ENCODE measurements at places on chromosomes 2 and 18.

- DNase-seq, result peak; percentile 36
These were observed 32.8 kb upstream of the B3GNT7 start for GRCh38 chr2:231362555-231363184.

- DNase-seq, result no peak
These were observed 15.8 kb downstream of the PTPN18 start for GRCh38 chr2:130371723-130372054.

DNA sequence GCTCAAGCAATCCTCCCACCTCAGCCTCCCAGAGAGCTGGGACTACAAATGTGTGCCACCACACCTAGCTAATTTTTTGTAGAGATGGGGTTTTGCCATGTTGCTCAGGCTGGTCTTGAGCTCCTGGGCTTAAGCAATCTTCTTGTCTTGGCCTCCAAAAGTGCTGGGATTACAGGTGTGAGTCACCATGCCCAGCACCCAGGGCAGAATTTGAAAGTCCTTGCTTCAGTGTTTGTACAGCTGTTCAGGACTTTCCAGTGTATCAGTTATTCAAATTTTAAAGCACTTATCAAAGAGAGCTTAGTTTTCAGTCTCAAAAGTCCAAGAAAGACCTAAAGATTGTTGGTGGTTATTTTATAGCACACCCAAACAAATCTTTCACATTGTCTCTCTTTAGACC, 43.6 kb upstream of the VPS54 start:
- DNase-seq, result no peak

DNA sequence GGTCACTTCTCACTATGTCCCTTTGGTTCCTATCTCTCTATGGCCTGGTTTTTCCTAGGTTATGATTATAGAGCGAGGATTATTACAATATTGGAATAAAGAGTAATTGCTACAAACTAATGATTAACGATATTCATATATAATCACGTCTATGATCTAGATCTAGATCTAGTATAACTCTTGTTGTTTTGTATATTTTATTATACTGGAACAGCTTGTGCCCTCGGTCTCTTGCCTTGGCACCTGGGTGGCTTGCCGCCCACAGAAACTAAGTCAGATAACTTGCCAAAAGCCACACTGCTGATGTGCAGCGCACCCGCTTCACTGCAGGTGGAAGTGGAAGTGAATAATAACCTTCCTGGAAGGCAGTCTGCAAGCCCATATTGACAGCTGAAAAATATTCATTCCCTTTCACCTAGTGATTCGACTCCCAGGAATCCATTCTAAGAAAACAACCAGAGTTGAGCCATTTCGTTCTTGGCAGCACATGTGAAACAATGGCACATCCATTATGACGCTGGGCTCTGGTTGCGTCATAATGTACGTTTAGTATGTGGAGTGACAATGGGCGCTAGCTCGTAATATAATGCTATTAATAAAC, 725 bp upstream of the ANKRD53 start:
- DNase-seq, result no peak

GRCh38 chr18:45518311-45519155, 96.7 kb upstream of the SLC14A2 start:
- DNase-seq, result no peak

- DNase-seq, result no peak
These were observed 6.9 kb downstream of the OTX1 start for GRCh38 chr2:63057249-63058143.

DNA sequence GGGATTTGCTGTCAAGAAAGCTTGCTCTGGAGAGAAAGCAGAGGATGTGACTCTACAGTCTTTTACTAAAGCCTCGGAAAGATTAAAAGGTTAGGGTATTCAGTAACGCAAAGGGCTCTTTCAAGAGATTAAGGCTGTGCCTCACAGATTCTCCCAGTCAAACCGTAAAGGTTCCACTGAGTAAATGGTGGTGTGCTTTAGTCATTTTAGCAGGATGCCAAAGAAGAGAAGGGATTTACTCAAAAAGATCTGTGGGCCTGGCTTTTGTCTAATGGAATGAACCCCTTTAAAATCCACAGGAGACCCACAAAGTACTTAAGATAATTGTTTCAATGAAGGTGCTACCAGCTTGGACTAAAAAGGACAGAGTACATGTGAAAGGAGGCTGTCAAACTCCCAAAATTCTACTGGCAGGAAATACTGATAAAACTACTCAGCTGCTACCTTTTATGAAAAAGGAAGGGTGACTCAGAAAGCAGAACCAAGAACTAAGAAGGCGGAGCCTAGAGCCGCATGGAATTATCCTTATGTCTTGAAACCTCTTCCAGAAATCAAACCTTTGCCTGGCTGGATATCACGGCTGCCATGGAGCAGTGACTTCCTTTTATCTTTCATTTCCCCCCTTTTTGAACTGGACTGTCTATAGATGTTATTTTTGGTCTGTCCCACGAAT, 670.2 kb upstream of the ZEB2 start:
- DNase-seq, result no peak

GRCh38 chr2:200077838-200078237, 122.5 kb downstream of the MAIP1 start:
- no peak for DNase-seq

DNA sequence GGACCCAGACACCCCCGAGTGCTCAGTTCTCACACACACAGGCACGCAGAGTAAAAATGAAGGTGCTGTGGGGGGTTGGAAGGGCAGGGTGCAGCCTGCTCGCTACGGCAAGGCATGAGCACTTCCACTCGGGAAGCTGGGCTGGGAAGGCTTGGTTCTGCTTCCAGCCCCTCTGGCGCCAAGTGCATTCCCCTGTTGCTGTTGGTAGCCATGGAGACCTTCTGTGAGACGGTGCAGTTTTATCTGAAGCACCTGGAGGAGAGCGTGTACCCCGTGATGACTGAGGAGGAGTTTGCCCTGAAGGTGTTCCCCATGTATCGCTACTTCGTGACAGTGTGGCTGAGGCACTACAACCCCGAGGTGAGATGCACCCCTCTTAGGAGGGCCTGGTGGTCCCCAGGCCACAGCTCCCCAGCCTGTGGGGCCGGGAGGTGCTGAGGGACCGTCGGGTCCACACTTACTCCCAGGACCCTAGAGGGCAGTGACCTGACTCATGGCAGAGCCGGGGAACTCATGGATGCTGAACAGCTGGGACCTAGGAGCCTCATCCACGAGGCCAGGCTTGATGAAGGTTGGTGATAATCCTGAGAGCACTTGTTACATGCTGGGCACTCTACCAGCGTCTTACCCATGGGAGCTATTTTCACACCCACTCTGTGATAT, 15.5 kb downstream of the MROH2A start:
- no peak for DNase-seq

DNA sequence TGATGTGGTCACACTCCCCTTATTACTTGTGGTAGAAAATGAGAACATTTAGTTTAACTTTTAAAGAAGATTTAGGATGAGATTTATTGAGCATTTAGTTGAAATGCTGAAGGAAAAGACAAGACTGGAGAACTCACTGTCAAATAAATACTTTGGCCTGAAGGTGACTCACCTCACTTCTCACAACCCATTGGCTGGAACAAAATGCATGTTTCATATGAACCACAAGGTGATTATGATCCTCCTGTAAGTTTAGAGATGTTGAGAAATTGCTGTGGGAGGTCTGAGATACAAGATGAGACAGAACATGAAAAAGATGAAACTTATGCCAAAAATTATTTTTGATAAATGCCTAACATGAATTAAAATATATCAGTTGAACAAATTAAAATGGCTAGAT, 1004.5 kb downstream of the SOCS6 start:
- DNase-seq, result no peak

DNA sequence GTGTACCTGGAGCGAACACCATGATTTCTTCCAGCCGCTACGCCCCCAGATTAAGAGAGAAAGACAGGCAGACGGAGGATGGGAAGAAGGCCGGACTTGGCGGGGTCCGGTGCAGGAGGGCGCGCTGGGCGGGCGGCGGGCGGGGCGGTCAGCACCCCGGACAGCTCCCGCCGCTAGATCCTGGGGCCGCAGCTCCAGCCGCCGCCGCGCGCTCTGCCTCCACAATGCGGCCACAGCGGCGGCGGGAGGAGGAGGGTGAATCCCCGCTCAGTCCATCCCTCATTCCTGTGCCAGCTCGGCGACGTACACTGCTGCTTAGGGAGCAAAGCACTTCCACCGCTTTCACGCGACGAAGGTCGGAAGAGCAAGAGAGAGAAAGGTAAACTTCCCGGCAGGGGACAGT, at the start of gene AKAIN1:
Gene AKAIN1, minus strand, starts transcription at position 226 of the 403 bp plus-strand sequence. Its CDS starts 204 bp downstream, at position 22.
- DNase-seq, result no peak

DNA sequence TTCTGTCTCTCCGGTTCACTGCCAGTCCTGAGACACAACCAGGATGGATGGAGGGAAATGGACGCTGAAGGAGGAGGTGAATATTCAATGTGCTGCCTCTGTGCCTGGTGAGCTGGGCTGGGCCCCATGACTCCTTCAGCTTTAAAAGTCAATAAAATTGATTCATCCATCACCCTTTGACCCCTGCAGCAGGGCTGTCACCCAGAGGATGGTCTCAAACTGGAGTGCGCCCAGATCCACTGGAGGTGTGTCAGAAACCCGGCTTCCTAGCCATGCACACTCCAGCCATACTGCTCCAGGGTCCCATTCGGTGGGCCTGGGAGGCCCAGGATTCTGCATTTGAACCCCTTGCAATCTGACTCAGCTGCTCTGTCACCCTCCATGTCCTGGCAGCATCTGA, 94.1 kb upstream of the BOD1L2 start:
- DNase-seq, result no peak

- no peak for DNase-seq
These were observed 74.1 kb downstream of the COL4A3 start for GRCh38 chr2:227238238-227239237.

DNA sequence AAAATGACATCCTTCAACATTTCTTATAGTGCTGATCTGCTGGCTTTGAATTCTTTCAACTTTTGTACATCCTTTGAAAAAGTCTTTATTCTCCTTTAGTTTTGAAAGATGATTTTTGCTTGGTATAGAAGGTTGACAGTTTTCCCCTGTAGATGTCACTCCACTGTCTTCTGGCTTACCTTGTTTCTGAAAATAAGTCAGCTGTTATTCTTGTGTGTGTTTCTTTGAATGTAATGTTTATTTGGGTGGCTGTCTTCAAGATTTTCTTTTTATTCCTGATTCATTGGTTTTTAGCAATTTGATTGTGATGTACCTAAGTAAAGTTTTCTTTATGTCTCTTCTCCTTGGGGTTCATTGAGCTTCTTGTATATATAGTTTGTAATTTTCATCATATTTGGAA, 47.6 kb downstream of the ACTR3 start:
- no peak for DNase-seq

- DNase-seq, result no peak
These were observed 191.0 kb downstream of the C1D start for GRCh38 chr2:67871686-67872412.

- no peak for DNase-seq
These were observed 163.0 kb downstream of the NCKAP5 start for GRCh38 chr2:133405252-133405651.

GRCh38 chr2:186517090-186517489, 31.0 kb downstream of the ZC3H15 start:
- no peak for DNase-seq

- DNase-seq, result no peak
These were observed 27.0 kb upstream of the LPIN1 start for GRCh38 chr2:11719230-11719977.

GRCh38 chr2:210762604-210763588, 206.5 kb downstream of the CPS1 start:
- DNase-seq, result no peak

GRCh38 chr2:212595036-212595654, 56.5 kb upstream of the ERBB4 start:
- no peak for DNase-seq

- no peak for DNase-seq
These were observed 232.0 kb downstream of the ANAPC1 start for GRCh38 chr2:111652038-111652437.

- DNase-seq, result no peak
These were observed 237.9 kb downstream of the TPGS2 start for GRCh38 chr18:36590621-36591580.

DNA sequence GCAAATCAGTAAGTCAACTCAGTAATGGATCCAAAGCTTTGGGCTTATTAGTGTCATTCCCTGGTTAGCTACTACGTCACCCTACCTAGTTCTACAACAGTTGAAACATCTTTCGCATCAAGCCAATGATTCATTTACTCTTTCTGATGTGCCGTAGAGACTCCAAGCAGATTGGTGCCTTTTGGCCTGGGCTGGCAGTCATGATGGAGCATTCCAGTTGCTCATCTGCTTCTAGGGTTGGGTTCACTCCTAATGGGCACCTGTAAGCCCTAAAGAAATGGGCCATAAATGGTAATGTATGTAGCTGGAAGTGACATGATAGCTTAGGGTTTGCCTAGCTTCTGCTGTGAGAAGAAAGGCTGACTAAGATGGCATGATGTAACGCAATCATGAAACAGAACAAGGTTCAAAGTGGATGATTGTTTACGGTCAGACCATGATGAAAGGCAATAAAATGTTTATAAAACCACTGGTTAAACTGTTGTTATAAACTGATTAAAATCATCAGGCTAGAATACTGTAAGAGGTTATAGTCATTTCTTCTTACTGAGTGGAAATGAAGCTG, 20.4 kb upstream of the CCL20 start:
- DNase-seq, result no peak

GRCh38 chr18:2337552-2338141, 233.7 kb downstream of the METTL4 start:
- no peak for DNase-seq

- DNase-seq, result no peak
These were observed 5.0 kb downstream of the AP1S3 start for GRCh38 chr2:223832241-223832903.

DNA sequence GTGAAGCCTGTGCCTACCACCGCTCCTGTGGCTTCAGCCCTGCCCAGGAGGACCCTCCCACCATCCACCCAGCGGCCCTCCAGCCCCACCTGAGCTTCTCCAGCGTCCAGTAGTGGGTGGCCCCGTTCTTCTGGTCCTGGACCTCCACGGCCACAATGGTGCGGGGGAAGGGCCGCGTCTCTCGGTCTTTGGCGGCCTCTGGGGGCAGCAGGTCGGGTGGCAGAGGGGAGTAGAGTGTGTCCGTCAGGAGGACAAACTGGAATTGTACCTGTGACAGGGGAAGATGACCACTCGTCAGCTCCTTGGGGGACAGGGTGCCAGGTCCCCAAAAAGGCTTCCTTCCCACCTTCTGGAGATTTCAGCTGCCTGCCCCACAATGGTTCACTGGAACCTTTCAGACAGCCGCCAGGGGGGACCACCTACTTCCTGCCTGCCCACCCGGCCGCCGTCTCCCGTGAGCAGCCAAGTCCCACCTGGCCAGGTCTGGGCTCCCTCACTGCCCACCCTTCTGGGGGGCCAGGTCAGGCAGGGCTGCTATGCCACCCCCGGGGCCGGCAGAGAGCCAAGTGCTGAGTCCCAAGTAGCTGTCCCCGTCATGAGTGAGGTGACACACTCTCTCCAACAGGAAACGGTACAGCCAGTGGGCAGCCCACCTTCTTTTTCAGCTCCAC, 59.3 kb downstream of the KIF1A start:
- DNase-seq, result no peak

DNA sequence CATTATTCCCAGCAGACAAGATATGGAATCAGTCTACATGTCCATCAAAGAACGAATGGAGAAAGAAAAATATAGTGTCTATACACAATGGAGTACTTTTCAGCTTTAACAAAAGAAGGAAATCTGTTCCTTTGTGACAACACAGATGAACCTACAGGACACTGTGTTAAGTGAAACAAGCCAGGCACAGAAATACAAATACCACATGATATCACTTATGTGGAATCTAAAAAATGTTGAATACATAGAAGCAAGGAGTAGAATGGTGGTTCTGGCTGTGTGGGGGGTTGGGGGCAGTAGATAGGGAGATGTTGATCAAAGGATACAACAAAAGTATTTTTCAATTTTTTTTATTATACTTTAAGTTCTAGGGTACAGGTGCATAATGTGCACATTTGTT, 347.7 kb upstream of the MAP2 start:
- DNase-seq, result no peak

- no peak for DNase-seq
These were observed 245.3 kb downstream of the STK39 start for GRCh38 chr2:168002021-168002553.
